ENCODE measurements at places on chromosomes 5 and 9.

DNA sequence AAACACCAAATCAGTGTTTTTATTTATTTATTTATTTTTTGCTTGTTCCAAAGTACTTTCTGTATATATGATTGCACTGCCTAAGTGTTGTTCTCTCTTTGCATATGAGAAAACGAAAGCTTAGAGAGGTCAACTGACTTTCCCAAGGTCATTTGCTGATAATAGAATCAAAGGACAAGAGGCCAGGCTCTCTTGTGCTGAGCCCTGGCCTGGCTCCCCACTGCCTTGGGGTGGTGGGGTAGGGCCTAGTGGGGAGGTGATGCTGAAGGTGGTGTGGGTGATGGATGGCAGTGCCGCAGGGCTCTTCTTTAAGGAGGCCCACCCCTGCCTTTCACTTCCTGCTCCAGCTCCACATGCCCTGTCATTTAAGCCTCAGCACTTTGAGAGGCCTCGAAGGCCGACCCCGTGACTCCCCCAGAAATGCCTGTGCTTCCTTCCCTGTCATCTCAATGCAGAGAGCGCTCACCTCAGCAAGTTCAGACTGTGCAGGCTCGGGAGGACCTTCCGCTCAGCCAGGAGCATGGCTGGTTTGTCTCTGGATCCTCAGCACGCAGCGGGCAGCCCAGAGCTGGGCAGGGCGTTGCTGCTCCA, 59.5 kb downstream of the SMIM23 start:
- no peak for DNase-seq

DNA sequence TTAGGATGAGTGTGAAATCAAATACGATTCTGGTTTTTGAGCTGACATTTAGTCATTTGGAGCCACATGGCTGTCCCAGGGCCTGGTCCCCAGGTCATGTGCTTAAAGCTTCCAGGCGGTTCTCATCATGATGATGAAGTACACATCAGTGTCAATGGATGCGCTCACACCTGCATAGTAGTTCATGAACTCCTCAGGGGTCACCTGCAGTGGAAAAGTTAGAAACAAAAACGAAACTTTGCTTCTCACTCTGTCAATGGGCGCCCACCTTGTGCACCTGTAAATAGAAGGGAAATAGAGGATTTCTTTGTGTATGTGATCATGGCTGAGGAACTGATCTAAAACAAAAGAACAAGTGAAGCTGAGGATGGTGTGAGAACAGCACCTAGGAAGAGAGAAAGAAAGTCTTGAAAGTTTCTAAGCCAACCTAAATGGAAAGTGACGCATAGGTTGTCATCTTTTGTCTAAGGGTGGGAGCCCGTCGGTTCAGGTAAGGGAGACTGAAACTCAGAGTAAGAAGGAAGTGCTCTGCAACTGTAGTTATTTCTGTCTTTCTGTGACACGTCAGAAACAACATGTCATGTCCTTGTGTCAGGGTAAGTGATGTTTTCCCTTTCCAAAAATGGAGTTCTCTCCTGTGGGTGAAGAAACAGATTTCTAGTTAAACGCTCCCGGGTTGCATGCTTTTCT, 33.8 kb downstream of the CAPSL start:
- no peak for DNase-seq

GRCh38 chr9:133071484-133072150, 9.8 kb downstream of the CEL start:
- no peak for DNase-seq

DNA sequence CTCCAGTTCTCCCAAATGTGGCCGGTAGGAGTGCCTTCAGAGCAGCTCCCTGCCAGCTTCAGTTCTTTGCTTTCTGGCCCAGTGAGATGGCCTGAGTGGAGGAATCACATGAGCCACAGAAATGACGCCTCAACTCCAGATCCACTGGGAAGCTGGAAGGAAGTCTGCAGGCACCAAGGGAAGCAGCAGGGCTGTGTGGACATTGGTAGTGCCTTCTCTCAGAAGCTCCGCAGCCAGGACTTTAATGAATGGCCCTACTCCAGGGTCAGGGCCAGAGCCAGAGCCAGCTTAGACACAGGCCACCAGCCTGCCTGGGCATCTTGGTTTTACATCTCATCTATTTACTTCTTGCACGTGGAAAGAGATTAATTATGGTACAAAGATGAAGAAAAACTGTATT, 12.0 kb upstream of the PSMB7 start:
- no peak for DNase-seq

DNA sequence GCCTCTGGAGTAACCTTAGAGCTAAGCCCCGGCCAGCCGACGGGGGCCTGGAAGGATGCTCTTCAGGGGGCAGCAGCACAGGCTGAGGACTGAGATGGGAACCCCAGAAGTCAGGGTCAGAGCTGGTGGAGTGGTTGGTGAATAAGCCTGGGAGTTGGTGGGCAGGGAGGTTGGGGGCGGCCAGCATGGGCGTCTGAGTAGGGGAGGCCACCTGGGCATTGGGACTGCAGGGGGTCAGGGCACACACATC, 14.4 kb downstream of the NINJ1 start:
- no peak for DNase-seq

- DNase-seq: no peak
Measured at GRCh38 chr5:100731768-100732167, 171.3 kb downstream of the ST8SIA4 start.

DNA sequence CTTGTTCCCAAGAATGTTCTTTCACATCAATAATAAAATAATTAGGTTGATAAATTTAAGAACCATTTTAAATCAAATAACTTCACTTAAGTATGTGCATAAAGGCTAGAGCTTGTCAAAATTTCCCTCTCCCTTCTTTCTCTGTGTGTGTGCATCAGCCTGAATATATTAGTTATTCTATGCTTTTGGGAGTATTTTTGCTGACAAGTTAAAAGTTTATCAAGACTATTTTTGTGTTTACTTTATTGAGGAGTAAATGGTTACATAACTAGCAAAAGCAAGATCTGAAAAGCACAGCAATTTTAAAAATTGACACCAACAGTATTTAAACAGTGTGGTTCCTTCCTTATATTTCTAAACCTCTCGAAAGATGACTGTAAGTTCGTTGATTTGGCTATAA, 261.7 kb downstream of the ISL1 start:
- DNase-seq: no peak

- DNase-seq: peak; percentile 3
Measured at GRCh38 chr5:6419340-6419852, 29.3 kb upstream of the UBE2QL1 start.

GRCh38 chr5:146580237-146580636, 64.2 kb upstream of the GPR151 start:
- no peak for DNase-seq

DNA sequence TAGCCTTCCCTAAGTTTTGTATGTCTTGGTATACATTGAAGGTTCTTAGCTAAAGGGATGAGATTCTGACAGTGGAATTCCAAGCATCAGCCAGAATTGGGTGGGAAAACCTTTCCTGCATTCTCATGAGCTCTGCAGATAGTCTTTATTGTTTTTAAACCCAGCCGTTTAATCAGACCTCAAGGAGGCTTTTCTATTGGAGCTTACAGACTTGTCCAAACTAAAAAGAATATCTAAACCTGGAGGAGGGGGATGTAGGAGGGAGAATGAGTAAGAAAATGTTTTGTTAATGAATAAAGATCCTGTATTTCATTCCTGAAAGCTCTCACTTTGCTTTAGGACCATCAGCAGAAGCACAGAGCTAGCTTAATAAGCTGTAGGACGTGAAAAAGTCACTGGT, 41.7 kb downstream of the EBF1 start:
- no peak for DNase-seq

GRCh38 chr5:146560205-146560812, 44.3 kb upstream of the GPR151 start:
- DNase-seq: no peak

GRCh38 chr9:385818-386398, 171.2 kb downstream of the DOCK8 start:
- DNase-seq: peak; percentile 42

GRCh38 chr5:137567226-137567625, 68.1 kb upstream of the SPOCK1 start:
- no peak for DNase-seq

GRCh38 chr5:59569608-59570334, 323.8 kb downstream of the PDE4D start:
- DNase-seq: peak; percentile 59

GRCh38 chr5:174281855-174282254, 236.3 kb downstream of the NSG2 start:
- DNase-seq: no peak

GRCh38 chr9:74245866-74246497, 251.2 kb upstream of the RORB start:
- no peak for DNase-seq

DNA sequence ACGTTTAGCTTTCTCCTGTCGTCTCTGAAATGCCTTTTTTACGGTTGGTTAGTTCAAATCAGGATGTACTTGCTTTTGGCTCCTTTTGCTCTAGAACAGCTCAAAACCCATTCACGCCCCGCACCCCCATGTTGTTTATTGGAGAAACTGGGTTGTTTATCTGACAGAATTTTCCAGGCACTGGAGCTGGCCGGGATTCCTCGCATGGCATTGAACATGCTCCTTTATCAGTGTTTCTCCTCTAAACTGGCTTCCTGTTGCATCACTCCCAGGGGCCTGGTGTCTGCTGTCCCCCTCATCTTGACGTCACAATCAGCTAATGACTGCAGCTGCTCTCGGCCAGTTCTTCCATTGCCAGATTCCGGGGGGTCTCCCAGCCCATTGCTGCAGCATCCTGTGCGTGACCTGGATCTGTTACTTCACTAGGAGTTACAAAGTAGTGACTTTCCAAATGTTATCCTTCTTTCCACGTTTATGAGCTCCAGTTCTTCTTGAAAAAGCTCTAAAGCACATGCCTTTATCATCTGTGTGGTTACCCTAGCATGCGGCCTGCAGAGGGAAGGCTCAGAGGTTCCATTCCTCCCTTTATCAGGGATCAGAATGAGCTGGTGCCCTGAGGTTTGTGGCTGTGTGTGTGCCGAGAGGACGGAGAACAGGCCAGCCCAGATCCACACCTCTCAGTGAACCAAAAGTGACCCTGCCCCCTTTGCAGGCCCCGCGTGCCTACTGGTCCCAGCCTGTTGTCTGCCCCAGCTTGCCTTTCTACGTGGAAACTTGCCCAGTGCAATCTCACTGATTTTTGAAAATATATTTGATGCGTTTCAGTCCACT, 27.5 kb downstream of the FAM163B start:
- peak; percentile 61 for DNase-seq

- no peak for DNase-seq
Measured at GRCh38 chr5:145316282-145316681, 518.9 kb downstream of the PRELID2 start.

- no peak for DNase-seq
Measured at GRCh38 chr5:55572020-55572419, 37.3 kb upstream of the PLPP1 start.

DNA sequence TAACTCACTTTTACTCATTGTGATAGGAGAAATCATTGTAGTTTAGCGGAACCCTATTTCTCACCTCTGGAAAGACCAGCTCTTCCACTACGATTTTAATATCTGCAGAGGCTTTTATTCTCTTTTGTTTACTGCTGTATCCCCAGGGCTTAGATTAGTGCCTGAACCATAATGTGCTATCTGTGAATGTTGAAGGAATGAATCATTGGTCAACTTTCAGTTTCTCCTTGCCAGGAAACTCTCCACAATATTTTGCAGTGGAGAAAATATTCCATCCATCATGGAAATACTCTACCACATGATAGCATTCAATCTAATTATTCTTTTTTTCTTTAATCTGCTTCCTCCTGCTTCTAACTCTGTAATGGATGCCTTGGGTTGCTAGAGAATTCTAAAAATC, 263.5 kb upstream of the PTPRD start:
- peak; percentile 12 for DNase-seq

GRCh38 chr9:133971981-133972941, 19.9 kb downstream of the VAV2 start:
- no peak for DNase-seq

GRCh38 chr5:2433086-2433485, 318.4 kb downstream of the IRX2 start:
- no peak for DNase-seq

- DNase-seq: peak; percentile 12
Measured at GRCh38 chr5:41636605-41637004, 126.2 kb upstream of the PLCXD3 start.
